Endothelial cell of coronary artery (primary cell): ENCODE measurements at places on chromosomes 4 and X. TPM values are rescaled to one million over a fixed set of nuclear protein-coding genes. Genes with fewer than 3 reads are reported as not detected.

Gene ASB11
- total RNA-seq = under 0.01 and 0.09 TPM in 2 replicates

Gene XPNPEP2
- not detected in 2 replicates for total RNA-seq

Gene KLB
- under 0.01 TPM in 1 of 2 replicates, not detected in the other for total RNA-seq

Gene MAGED4B
- total RNA-seq = 13.7 and 46.1 TPM in 2 replicates

Gene FRMPD4
- under 0.01 and 0.09 TPM in 2 replicates for total RNA-seq

Gene RHOXF1
- not detected in 2 replicates for total RNA-seq

Gene ARSH
- not detected in 2 replicates for total RNA-seq

Gene TMEM192
- 3.8 and 5.6 TPM in 2 replicates for total RNA-seq

Gene LRIT3
- total RNA-seq = under 0.01 and 0.09 TPM in 2 replicates

Gene PFKFB1
- not detected in 2 replicates for total RNA-seq

Gene BBS12
- total RNA-seq = 4.0 and 4.7 TPM in 2 replicates

Gene GAGE2A
- total RNA-seq = not detected in 2 replicates

Gene STK32B
- 9.8 and 17.7 TPM in 2 replicates for total RNA-seq

Gene HMX1
- not detected in 2 replicates for total RNA-seq

Gene PDCL2
- total RNA-seq = not detected in 2 replicates

Gene MAGEA4
- not detected in 2 replicates for total RNA-seq

Gene GPAT3
- 2.5 and 9.9 TPM in 2 replicates for total RNA-seq

Gene GSX2
- not detected in 2 replicates for total RNA-seq

Gene EXOSC9
- 26.5 and 38.9 TPM in 2 replicates for total RNA-seq

Gene GRIA3
- 0.28 and 0.54 TPM in 2 replicates for total RNA-seq

Gene SPANXA1
- not detected in 2 replicates for total RNA-seq

Gene PROM1
- under 0.01 and 0.18 TPM in 2 replicates for total RNA-seq

Gene RNF175
- not detected in 2 replicates for total RNA-seq

Gene CTAG2
- total RNA-seq = not detected in 2 replicates

Gene CYLC1
- total RNA-seq = not detected in 2 replicates

Gene EDNRA
- 5.0 TPM in 1 of 2 replicates, not detected in the other for total RNA-seq

Gene LIAS
- 6.1 and 7.2 TPM in 2 replicates for total RNA-seq

Gene UGT2A1
- total RNA-seq = 0.27 and 0.85 TPM in 2 replicates

Gene SATL1
- total RNA-seq = not detected in 2 replicates

Gene BANK1
- total RNA-seq = under 0.01 and 0.28 TPM in 2 replicates

Gene CPLX1
- total RNA-seq = 0.47 and 8.0 TPM in 2 replicates

Gene PAK3
- 0.72 and 0.94 TPM in 2 replicates for total RNA-seq

Gene ATOH1
- not detected in 2 replicates for total RNA-seq

Gene FRMD7
- total RNA-seq = under 0.01 TPM in 1 of 2 replicates, not detected in the other

Gene MAGEH1
- 22.1 and 22.4 TPM in 2 replicates for total RNA-seq

Gene PDK3
- total RNA-seq = 5.5 and 6.7 TPM in 2 replicates

Gene ANKRD50
- 68.3 and 160 TPM in 2 replicates for total RNA-seq
